ENCODE measurements at places on chromosomes 11 and 22.

DNA sequence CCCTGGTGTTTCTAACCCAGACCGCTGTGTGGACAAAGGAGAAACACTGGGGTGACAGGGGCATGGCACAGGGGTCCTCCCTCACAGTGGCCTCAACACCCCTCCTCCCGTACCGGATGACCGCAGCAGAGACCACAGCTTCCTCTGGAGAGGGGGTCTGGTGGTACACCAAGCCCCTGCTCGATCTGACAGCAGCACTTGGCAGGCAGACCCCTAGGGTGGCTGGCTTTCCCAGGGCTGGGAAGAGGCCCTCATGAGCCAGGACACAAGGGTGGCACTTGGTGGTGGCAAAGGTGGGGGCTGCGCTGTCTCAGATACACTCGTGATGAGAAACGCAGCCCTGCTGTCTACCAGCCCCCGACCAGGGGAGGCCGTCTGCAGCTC lies 38.7 kb downstream of the DUSP8 start:
- H3K4me1 ChIP-seq: peaks cover 50% of the 10 kb centered on the region
- no peak overlapping the region for H3K4me3 ChIP-seq
- H3K27ac ChIP-seq: no peak overlapping the region
- H3K27me3 ChIP-seq: no peaks in the 10 kb centered on the region

GRCh38 chr22:46931881-46932280 lies 169.4 kb downstream of the TBC1D22A start:
- no peak overlapping the region for H3K4me3 ChIP-seq
- H3K36me3 ChIP-seq: peaks cover 12% of the 10 kb centered on the region
- DNase-seq: no peak
- peaks cover 49% of the 10 kb centered on the region for H3K4me1 ChIP-seq
- H3K27me3 ChIP-seq: no peaks in the 10 kb centered on the region
- H3K27ac ChIP-seq: peak overlapping the region; percentile 67

DNA sequence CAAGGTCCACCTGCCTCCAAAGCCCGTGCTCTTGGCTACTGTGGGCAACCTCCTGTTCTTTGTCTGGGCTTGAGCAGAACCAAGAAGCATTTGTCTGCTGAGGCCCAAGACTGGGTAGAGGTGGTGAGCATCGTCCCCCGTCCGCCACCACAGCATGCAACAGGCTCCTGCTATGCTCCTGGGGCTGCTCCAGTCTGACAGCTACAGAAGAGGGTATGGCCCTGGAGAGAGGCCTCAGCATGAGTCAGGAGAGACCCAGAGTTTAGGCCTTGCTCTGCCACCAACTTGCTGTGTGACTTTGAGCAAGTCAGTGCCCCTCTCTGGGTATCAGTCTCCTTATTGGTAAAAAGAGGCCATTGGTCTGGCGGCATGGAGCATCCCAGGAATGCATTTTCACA lies 91.2 kb downstream of the TP53I11 start:
- H3K4me1 ChIP-seq: peaks cover 42% of the 10 kb centered on the region
- H3K4me3 ChIP-seq: no peak overlapping the region
- peaks cover 6% of the 10 kb centered on the region for H3K27me3 ChIP-seq
- no peak for DNase-seq

GRCh38 chr11:113199866-113200265 lies 114.5 kb upstream of the TTC12 start:
- no peak for DNase-seq
- peaks cover 29% of the 10 kb centered on the region for H3K27me3 ChIP-seq

GRCh38 chr11:92707173-92707619 lies 262.3 kb upstream of the MTNR1B start:
- H3K4me3 ChIP-seq: no peak overlapping the region
- DNase-seq: no peak
- no peaks in the 10 kb centered on the region for H3K4me1 ChIP-seq
- H3K36me3 ChIP-seq: no peaks in the 10 kb centered on the region
- H3K27ac ChIP-seq: no peak overlapping the region

GRCh38 chr11:72278905-72279304 lies 34.9 kb upstream of the PHOX2A start:
- DNase-seq: no peak
- H3K27ac ChIP-seq: no peak overlapping the region
- no peak overlapping the region for H3K4me3 ChIP-seq
- H3K4me1 ChIP-seq: no peaks in the 10 kb centered on the region
- H3K36me3 ChIP-seq: no peaks in the 10 kb centered on the region

GRCh38 chr11:63535734-63536133 lies 874 bp upstream of the PLAAT4 start:
- H3K4me3 ChIP-seq: peak overlapping the region; percentile 95
- peaks cover 55% of the 10 kb centered on the region for H3K36me3 ChIP-seq
- peaks cover 79% of the 10 kb centered on the region for H3K4me1 ChIP-seq
- peak; percentile 37 for DNase-seq
- peak overlapping the region; percentile 99 for H3K27ac ChIP-seq

- H3K27me3 ChIP-seq: peaks cover 47% of the 10 kb centered on the region
- H3K27ac ChIP-seq: no peak overlapping the region
- no peak overlapping the region for H3K4me3 ChIP-seq
- DNase-seq: no peak
- no peaks in the 10 kb centered on the region for H3K4me1 ChIP-seq
Observed at GRCh38 chr11:17642370-17642769, 77.0 kb upstream of the MYOD1 start.

DNA sequence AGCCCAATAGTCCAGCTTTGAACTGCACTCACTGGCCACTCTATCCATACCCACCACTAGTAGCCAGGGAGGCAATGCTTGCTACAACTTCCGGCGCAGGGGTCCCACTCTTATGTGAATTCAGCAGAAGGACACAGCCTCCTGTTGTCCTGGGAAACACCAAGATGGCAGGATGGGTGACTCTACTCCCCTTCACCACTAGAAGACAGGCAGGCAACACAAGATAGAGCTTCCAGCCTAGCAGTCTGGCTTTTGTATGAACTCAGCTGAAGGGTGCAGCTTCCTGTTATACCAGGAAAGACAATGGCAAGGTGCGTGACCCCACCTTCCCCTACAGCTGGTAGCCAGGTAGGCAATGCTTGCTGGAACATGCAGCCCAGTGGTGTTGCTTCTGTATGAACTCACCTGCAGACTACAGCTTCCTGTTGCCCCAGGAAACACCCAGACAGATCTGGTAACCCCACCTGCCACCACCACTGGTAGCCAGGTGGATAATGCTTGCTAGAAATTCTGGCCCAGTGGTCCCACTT lies 205.2 kb upstream of the KIRREL3 start:
- DNase-seq: no peak
- H3K36me3 ChIP-seq: no peaks in the 10 kb centered on the region
- H3K4me1 ChIP-seq: no peaks in the 10 kb centered on the region
- H3K27ac ChIP-seq: no peak overlapping the region
- H3K4me3 ChIP-seq: no peak overlapping the region
- no peaks in the 10 kb centered on the region for H3K27me3 ChIP-seq

- no peak for DNase-seq
- no peaks in the 10 kb centered on the region for H3K4me1 ChIP-seq
- no peaks in the 10 kb centered on the region for H3K36me3 ChIP-seq
- no peak overlapping the region for H3K27ac ChIP-seq
Observed at GRCh38 chr11:113568566-113568965, 93.4 kb upstream of the DRD2 start.

- no peak overlapping the region for H3K27ac ChIP-seq
- peaks cover 9% of the 10 kb centered on the region for H3K27me3 ChIP-seq
- H3K4me1 ChIP-seq: peaks cover 2% of the 10 kb centered on the region
- no peak for DNase-seq
Observed at GRCh38 chr11:95248666-95249467, 17.9 kb upstream of the SESN3 start.

- no peak overlapping the region for H3K27ac ChIP-seq
- H3K36me3 ChIP-seq: no peaks in the 10 kb centered on the region
Observed at GRCh38 chr11:34242037-34242625, 115.7 kb downstream of the ABTB2 start.

GRCh38 chr11:2095198-2095520 lies 44.0 kb downstream of the IGF2 start:
- DNase-seq: no peak
- H3K4me1 ChIP-seq: peaks cover 6% of the 10 kb centered on the region
- no peak overlapping the region for H3K4me3 ChIP-seq
- H3K36me3 ChIP-seq: peaks cover 3% of the 10 kb centered on the region

GRCh38 chr11:8908099-8908498 lies 2.9 kb upstream of the AKIP1 start:
- no peak overlapping the region for H3K4me3 ChIP-seq
- H3K27ac ChIP-seq: no peak overlapping the region
- peaks cover 20% of the 10 kb centered on the region for H3K36me3 ChIP-seq
- peaks cover 10% of the 10 kb centered on the region for H3K4me1 ChIP-seq
- DNase-seq: no peak
- no peaks in the 10 kb centered on the region for H3K27me3 ChIP-seq

DNA sequence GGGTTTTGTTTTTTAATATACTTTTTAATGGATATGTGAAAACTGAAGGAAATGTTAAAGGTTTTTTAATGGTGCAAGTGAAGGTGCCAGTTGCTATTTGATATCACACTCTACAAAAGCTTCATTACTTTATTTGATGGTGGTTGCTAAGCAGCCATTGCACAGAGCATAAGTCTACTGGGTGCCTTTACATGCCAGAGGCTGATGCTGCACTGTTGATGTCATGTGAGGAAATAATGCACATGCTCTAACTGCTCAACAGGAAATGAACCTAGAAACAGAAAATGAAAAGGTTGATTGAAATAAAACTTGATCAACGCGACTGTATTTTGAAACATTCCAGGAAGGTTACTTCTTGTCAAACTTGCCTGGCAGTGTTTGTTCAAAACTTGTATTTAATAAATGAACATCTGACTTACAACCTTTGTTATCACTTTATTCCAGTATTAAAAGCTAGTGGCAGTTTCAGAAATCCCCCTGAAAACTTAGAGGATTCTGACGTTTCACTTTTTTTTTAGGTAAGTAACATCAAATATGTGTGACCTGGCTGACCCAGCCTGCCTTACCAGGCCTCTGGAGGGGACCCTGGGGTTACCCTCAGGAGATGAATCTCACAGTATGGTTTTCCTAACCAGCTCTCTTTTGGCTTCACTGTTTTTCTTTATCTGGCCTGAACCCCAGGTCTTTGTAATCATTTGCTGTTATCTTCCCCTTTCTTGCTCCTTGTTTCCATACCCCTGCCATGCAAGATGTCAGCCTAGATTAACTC lies 2.4 kb upstream of the ATP5MG start:
- peaks cover 72% of the 10 kb centered on the region for H3K36me3 ChIP-seq
- H3K4me1 ChIP-seq: peaks cover 37% of the 10 kb centered on the region
- no peaks in the 10 kb centered on the region for H3K27me3 ChIP-seq
- H3K27ac ChIP-seq: peak overlapping the region; percentile 99
- H3K4me3 ChIP-seq: peak overlapping the region; percentile 98
- DNase-seq: peak; percentile 50

GRCh38 chr22:39269095-39269790 lies 24.5 kb upstream of the PDGFB start:
- no peak overlapping the region for H3K27ac ChIP-seq
- H3K36me3 ChIP-seq: no peaks in the 10 kb centered on the region
- H3K4me3 ChIP-seq: no peak overlapping the region

GRCh38 chr11:75158696-75159150 lies 7.8 kb downstream of the SLCO2B1 start:
- peaks cover 8% of the 10 kb centered on the region for H3K27me3 ChIP-seq
- H3K4me3 ChIP-seq: no peak overlapping the region
- no peak for DNase-seq

- no peak overlapping the region for H3K4me3 ChIP-seq
- no peaks in the 10 kb centered on the region for H3K4me1 ChIP-seq
- H3K27me3 ChIP-seq: no peaks in the 10 kb centered on the region
- peaks cover 59% of the 10 kb centered on the region for H3K36me3 ChIP-seq
- H3K27ac ChIP-seq: no peak overlapping the region
- DNase-seq: no peak
Observed at GRCh38 chr11:43404406-43404805, 45.7 kb downstream of the TTC17 start.

DNA sequence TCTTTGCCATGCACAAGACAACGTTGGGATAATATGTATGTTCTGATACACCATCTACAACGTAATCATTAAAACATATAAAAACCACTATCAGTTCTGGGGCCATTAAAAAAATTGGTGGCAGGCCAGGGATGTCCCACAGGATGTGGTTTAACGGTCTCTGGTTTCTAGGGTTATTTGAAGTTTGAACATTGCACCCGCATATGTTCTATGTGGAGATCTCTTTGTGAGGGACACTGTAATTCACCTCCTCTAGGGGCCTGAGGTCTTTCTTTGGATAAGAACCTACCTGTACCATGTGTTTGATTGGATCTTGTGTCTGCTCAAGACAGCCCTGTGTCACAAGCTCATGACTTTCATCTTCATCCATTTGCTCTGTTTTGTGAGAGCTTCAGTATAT lies 73.2 kb downstream of the GGTLC2 start:
- H3K27ac ChIP-seq: no peak overlapping the region
- H3K27me3 ChIP-seq: no peaks in the 10 kb centered on the region

DNA sequence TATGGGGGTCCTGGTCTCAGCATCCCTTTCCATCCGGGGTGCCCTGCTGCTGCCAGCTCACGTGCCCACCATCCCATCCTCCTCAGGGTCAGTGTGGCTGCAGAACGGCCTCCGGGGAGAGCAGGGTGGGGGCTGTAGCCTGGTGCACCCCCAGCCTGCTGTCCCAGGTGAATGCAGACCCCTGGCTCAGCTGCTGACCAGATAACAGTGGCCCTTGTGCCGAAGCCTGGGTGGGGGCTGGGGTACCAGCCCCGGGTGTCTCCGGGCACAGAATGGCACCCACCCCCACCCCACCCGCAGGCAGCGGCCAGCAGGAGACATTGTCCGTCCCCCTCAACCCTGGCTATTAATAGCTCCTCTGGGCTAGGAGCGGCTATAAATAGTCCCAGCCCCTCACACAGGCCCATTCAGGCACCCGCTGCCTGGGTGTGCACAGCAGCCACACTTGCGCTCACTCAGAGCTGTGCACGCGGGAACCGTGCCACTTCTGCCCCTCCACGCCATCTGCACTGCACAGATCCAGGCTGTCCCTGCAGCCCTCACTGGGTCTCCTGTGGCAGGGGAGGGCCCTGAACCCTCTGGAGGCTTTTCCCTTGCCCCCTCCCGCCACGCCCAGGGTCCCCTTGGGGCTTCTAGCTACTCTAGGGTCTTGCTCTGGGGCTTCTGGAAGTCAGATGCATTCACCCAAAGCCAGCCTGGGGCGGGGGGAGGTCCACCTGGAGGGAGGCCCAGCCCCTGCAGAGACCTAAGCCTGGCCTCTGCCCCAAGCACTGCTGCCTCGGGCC lies 18.7 kb downstream of the CRELD2 start:
- peak overlapping the region; percentile 87 for H3K27ac ChIP-seq
- H3K36me3 ChIP-seq: peaks cover 7% of the 10 kb centered on the region
- H3K4me3 ChIP-seq: peak overlapping the region; percentile 74
- DNase-seq: no peak
- no peaks in the 10 kb centered on the region for H3K27me3 ChIP-seq
- peaks cover 17% of the 10 kb centered on the region for H3K4me1 ChIP-seq

- peaks cover 20% of the 10 kb centered on the region for H3K36me3 ChIP-seq
- no peaks in the 10 kb centered on the region for H3K27me3 ChIP-seq
- no peak overlapping the region for H3K4me3 ChIP-seq
- H3K4me1 ChIP-seq: no peaks in the 10 kb centered on the region
- DNase-seq: no peak
- H3K27ac ChIP-seq: no peak overlapping the region
Observed at GRCh38 chr22:24384131-24384530, 43.3 kb upstream of the ADORA2A start.

DNA sequence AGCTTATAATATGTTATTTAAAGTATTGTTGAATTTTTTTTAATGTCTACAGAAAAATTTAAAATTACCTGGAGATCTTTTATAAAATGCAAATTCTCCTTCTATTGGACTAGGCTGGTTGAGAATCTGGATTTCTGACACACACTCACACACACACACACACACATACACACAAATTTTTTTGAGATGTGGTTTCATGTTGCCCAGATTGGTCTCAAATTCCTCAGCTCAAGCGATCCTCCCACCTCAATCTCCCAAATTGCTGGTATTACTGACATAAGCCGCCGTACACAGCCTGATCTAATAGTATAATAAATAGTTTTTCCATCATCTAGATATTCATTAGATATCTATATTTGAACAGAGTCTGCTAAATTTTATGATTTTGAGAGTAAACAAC lies 4.5 kb upstream of the RFPL1 start:
- H3K27ac ChIP-seq: no peak overlapping the region
- peaks cover 25% of the 10 kb centered on the region for H3K27me3 ChIP-seq
- no peaks in the 10 kb centered on the region for H3K4me1 ChIP-seq
- no peak for DNase-seq
